Suppressor macrophage treated with lipopolysaccharide for 4 hours (primary cell): ENCODE measurements at places on chromosomes 3 and 15.

GRCh38 chr15:85536341-85536740, 155.9 kb downstream of the AKAP13 start:
- DNase-seq: no peak

DNA sequence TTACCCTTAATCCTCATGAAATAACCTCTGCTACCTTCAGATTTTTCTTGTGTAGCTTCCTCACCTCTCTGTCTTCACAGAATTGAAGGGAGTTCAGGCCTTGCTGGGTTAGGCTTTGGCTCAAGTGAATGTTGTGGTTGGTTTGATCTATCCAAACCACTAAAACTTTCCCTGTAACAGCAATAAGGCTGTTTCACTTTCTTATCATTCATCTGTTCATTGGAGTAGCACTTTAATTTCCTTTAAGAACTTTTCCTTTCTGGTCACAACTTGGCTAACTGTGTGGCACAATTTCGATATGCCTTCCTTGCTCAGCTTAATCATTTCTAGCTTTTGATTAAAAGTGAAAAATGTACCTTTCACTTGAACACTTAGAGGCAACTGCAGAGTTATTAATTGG, 129.8 kb downstream of the NR1I2 start:
- DNase-seq: no peak

GRCh38 chr3:66198437-66199088, 22.2 kb upstream of the SLC25A26 start:
- no peak for DNase-seq

GRCh38 chr3:72372161-72372560, 476.1 kb downstream of the SHQ1 start:
- DNase-seq: no peak

DNA sequence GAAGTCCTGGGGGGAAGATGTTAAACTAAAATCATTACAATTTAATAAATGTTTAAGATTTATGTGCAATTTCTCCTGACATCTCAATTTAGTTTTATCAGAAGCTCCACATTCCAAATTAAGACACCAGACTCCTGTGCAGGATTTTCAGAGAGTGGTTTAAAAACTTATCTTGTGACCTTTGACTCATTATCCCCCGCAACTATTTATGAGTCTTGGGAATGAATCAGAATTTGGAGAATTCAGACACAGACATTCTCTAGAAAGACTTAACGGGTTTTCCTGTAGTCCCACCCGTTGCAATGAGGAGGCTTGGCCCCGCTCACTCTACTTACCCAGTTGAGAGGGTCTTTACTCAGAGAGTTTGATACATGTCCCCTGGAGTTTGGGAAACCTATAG, 7.1 kb downstream of the OR5K2 start:
- no peak for DNase-seq

GRCh38 chr3:13063225-13063624, 10.0 kb downstream of the IQSEC1 start:
- no peak for DNase-seq
